Activated naive CD4-positive, alpha-beta T cell treated with anti-CD3 and anti-CD28 coated beads, Interleukin-2, amount 50 U/mL, for 72 hours (primary cell): ENCODE measurements at places on chromosomes 3 and 15. TPM values are rescaled to one million over a fixed set of nuclear protein-coding genes. Genes with fewer than 3 reads are reported as not detected.

Gene CLRN1
- total RNA-seq, result not detected

GRCh38 chr15:85174521-85174920 lies 192.9 kb downstream of the PDE8A start:
- DNase-seq, result no peak

DNA sequence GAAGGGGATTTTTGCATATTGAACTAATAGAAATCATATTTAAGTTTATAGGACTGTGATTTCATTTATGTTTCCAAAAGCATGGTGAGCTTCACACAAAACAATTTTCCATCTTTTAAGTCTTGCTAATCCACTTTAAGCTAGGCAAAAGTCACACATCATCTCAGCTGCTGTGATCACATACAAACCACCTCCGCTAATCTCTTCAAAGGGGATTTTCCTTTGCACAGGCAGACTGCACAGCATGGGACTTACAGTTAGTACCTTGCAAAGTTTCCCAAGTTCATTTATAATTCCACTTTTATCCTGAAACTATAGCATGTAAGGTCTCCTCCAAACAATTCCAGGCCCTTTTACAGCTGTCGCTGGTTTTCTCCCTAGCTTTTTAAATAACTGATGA lies 225.1 kb upstream of the CNTN3 start:
- no peak for DNase-seq

DNA sequence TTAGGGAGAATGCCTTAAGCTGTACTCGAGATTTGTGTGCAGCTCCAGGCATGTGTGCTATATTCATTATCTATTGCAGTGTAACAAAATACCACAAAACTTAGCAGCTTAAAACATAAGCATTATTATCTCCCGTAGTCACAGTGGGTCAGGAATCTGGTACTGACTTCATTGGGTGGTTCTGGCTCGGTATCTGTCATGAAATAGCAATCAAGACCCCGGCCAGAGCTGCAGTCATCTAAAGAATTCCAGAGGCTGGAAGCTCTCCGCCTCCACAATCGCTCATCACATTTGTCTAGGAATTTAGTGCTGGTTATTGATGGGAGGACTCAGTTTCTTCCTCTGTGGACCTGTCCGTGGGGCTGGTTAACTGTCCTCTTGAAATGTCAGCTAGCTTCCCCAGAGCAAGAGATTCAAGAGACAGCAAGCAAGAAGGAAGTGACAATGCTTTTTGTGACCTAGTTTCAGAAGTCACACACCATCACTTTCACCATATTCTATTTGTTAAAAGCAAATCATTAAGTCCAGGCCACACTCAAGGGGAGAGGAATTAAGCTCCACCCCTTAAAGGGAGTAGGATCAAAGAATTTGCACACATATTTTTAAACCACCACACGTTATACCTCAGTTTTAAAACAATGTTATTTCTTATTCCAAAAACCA lies 76.1 kb downstream of the TOP2B start:
- DNase-seq, result no peak

DNA sequence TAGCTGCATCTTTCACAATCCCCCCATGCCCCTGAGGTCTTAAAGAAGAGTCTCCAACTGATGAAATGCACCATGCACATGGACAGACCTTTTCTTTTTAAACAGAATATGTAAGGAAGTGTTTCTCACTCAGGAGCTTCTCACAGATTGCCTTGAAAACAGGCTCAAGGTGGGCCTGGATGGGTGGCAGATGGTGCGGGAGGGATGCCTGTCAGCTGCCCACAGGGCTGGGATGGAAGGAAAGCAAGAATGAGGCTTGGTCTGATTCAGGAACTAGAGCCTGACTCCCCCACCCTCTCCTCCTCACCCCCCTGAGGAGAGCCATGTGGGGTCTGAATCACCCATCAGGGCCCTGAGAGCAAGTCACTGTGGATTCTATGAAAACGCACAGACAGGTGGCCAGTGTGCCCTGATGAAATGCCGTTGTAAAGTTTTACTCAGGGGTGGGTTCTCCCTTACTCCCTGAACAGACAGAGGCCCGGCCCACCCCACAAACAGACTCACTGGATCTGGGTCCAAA lies 67.2 kb downstream of the UMPS start:
- DNase-seq, result no peak

DNA sequence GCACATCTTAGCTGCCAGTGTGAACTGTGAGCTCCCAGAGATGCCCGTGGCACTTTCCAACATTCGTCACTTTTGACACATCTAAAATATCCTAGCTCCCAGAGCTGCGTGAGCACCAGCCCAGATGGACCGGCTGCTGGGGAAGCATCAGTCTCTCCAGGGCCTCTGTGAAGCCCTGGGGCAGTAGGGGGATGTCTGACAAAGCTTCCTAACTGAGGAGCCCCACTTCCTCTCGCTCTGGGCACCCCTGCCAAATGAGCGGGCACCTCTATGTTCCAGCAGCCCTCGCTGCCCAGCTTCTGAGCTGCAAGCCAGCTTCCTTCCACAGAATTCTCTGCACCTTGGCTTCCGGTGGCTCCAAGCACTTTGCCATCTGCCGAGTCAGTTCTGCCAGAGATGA lies 91.1 kb downstream of the LIPC start:
- DNase-seq, result no peak

DNA sequence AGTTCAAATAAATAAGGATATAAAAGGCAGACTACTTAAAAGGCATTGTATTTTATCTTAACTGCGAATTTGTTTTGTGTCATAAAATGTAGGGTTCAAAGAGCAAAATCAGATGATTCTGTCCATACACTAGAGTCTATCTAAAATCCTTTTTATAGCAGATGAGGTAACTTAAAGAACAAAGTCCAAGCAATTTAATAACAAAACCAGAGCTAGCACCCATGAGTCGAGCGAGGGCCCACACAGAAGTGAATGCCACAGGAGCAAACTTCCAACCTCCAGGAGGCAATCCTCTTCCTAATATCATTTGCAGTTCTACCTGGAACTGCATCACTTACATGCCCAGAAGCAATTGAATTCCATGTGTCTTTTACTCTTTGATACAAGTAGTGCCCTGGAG lies 35.4 kb upstream of the KBTBD8 start:
- DNase-seq, result no peak
